ENCODE measurements at places on chromosomes 6 and 20.

DNA sequence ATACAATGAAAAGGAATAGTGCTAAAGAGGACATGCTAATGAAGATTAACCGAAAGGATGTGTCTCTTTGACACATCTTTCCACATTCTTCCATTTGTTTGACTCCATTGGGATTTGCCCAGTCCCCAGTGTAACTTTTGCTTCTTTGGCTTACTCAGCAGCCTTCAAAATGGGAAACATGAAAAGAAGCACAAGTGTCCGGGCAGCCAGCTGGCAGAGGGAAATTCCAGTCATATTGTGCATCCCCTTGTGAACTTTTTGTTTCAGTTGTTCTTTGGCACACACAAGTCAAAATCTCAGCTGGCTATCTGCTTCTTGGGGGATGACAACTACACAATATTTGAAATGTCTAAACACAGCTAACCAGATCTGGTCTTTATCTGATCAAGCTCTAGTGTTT is 157.4 kb downstream of the OGFRL1 start:
- peak; percentile 38 for DNase-seq

DNA sequence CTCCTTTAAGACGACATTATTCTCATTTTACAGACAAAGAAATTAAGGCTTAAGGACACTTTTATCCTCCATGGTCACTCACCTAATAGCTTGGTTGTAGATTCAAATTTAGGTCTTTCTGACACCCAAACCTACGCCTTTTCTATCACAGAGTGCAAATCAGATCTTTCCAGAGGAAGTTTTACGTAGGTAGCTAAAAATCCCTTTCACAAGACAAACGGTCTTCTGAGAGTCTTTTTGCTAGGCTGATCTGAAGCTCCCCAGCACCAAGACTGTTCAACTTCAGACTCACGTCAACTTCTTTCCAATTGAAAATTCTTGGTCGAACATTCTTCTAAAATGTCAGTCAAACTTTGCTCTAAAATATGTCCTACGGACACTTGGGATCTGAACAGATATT is 46.5 kb downstream of the BLOC1S5 start:
- no peak for DNase-seq

DNA sequence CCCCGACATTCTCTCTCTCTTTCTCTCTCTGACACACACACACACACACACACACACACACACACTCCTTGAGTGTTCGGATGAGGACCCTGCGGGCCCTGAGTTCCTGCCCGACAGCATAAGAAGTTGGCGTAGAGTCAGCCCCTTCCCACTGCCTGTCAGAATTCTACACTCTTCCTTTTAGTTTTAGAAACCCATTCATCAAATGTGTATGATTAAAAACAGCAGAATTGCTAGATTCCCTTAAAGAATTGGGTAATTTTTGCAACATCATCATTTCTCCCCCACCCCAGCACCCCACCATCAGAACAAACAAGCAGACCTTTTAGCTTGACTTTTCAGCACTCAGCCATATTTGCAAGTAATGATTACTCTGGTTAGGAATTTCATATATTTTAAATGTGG is 322.8 kb downstream of the FARS2 start:
- peak; percentile 61 for DNase-seq

DNA sequence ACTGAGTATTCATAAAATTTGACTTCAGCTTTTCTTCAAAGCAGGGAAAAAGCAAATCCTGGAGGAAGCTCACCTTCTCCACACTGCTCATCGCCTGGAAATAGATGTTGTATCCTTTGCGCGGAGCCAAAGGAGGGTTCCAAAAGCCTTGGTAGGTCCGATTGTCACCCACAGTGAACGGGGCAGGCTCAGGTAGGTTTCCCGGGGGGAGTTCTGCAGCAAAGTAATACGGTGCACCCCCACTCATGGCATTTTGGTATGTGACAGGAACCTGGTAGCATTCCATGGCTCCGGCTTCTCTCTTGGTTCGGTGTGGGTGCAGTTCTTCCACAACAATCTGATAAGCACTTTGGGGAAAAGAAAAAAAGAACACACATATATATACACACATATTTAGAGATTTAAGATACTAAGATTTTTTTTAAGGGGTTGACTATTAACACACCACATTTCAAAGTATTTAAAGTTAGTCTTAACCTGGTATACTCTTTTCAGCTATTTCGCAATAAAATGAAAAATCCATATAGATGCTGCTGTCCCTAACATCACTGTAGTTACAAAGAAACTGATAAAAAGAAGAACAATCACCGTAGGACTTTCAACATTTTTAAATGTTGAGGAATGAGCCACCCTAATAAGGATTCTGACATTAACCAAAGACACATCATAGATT is 166.7 kb upstream of the THEMIS start:
- DNase-seq, result no peak

DNA sequence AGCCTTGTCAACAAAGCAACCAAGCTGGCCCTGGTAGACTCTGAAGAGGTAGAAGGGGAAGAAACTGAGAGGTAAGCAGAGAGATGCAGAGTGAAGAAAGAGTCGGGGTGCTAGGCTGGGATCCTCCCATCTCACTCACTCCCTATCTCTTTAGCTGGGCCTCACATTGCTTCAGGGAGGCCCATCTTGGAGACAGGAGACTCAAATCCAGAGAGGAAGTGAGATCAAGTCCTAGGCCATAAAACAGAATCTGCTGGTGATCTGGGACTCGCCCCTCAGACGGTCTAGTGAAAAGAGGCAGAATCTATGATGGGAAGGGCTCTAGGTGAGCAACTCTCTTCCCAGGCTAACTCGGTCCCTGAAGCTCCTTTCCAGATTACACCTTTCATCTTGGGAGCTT is 659 bp upstream of the GUCA1B start:
- no peak for DNase-seq

- DNase-seq, result no peak
These were observed 29.9 kb downstream of the KCNK5 start for GRCh38 chr6:39199231-39199940.
